WTC11 (cell line): ENCODE measurements at places on chromosomes 11 and 22.

DNA sequence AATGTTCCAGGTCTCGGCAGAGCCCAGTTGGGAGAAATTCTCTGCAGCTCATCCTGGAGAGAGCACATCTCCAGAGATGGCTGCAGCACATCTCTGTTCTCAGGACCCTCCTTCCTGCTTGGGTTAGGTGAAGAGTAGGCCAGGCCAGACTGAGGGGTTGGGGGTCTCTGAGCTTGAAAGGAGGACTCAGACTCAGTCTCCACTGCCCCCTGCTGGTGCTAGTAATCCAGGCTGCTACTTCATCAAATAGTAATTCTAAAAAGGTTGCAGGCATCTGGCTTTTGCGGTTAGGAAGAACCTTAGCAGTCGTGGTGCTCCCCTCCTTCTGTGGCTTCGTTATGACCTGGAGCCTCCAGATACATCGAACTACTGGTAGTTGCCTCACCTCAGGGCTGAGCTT lies 9.7 kb downstream of the TUB start:
- DNase-seq = peak; percentile 85

DNA sequence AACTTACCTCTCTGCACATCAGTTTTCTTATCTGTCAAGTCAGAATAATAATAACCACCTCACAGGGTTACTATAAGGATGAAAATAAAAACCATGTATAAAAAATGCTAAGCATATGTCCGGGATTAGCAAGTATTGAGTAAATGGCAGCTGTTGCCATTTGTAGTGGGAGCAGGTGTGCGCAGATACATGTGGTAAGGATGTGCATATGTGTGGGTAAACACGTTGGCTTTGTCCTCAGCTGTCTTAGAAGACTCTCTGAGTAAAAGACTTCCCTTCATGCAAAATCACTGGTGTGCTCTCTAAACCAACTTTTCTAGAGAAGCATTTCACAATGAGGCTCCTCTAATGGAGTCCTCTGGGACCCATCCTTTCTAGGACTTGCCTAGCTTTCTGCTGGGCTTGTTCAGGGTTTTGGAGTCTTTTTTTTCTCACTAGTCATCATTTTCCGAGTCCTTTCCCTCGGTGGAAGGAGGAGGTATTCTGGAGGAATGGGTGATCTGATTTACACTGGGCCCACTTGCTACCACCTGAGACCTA lies 62.4 kb downstream of the NELL1 start:
- no peak for DNase-seq

GRCh38 chr22:31943206-31943977 lies 943 bp upstream of the YWHAH start:
- no peak for DNase-seq

GRCh38 chr11:128066399-128066798 lies 521.0 kb downstream of the ETS1 start:
- no peak for DNase-seq
